Kidney capillary endothelial cell (primary cell): ENCODE measurements at places on chromosomes 1 and 21.

DNA sequence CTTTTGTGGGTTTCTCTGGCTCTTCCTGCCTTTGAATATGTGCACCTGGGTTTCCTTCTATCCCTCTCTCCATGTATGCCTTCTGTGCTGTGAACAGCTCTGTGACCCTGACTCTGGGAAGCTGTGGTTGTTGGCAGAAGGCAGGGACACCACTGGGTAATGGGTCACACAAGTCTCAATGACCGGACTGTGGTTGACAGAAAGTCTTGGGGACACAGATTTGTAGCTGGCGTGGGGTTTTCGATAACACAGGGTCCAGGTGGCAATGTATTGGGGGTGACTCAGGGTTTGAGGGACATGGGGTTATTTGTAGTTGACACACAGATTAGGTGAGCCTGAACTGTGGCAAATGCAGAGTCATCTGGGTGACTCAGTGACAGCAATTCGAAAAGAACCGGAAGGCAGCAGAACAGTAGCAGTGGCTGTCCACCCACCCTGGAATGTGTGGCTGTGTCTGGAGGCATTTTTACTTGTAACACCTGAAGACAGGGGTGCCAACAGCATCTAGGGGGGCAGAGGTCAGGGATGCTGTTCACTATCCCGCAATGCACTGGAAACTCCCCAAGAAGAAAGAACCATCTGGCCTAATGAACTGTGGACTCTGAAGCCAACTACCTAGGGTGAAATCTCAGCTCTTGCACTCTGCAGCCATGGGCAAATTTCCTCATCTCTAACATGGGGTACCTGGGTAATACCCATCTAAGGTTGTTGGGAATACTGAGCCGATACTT is 13.0 kb upstream of the SLC6A9 start:
- DNase-seq = no peak

GRCh38 chr1:245961137-245961540 is 545.9 kb downstream of the SMYD3 start:
- no peak for DNase-seq

GRCh38 chr1:204574016-204574864 is 58.0 kb downstream of the MDM4 start:
- DNase-seq = no peak

GRCh38 chr1:226810681-226811080 is 59.7 kb upstream of the PSEN2 start:
- no peak for DNase-seq

DNA sequence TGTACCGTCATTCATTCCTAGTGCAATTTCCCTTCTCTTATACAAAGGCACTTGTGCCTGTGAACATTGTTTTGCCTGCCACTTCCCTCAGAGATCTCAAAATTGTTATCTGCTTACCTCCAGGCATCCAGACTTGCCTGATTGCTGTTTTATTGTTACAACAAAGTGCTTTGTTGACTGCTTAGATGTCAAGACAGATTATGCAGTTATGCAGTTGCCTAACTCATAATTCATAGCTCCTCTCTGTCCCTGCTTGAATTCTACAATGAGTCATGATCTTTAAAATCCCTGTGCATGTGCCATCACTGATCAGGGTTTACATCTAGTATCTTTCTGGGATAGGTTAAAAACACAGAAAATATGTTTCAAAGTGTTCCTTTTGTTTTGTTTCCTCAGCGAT is 24.5 kb downstream of the CXADR start:
- DNase-seq = no peak

GRCh38 chr1:154821083-154821482 is 49.0 kb downstream of the KCNN3 start:
- DNase-seq = no peak
